Stimulated activated CD8-positive, alpha-beta memory T cell treated with anti-CD3 and anti-CD28 coated beads, Interleukin-4, amount 100 ng/mL, for 24 hours (primary cell): ENCODE measurements at places on chromosomes 16 and 17.

DNA sequence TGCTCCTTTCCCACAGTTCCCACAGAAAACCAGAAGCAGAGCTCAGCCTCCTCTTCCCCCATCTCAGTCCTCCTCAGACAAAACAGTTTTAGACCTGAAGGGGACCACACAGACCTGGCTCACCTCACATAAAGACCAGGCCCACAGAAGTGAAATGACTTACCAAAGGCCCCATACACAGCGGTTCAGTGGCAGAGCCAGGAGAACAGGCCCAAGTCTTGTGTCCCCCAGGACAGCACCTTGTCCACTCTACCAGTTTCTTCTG, 5.3 kb downstream of the UBTF start:
- no peak for DNase-seq

DNA sequence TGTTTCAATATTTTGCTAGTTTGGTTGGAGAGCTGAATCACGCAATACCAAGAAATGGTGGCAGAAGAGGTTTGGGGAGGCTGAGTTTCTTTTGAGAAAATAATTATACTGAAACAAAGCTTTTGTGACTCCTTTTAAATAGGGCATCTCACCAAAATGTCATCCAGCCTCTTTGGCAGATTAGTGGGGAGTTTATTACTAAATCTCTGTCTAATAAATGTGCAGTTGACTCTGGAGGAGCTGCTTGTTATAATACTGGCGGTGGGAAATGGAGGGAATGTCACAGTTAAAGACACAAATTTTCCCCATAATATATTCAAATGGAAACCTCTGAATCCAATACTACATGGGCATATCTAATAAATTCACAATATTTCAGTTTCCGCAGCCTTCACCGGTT, 44.7 kb downstream of the SNX11 start:
- DNase-seq, result no peak

- DNase-seq, result peak; percentile 29
Measured at GRCh38 chr17:42097691-42098631, at the start of gene ZNF385C. ZNF385C (minus strand) TSS chr17:42098473; CDS start chr17:42063056, 35,417 bp downstream.

GRCh38 chr17:31843070-31843745, 15.8 kb downstream of the COPRS start:
- DNase-seq, result no peak

DNA sequence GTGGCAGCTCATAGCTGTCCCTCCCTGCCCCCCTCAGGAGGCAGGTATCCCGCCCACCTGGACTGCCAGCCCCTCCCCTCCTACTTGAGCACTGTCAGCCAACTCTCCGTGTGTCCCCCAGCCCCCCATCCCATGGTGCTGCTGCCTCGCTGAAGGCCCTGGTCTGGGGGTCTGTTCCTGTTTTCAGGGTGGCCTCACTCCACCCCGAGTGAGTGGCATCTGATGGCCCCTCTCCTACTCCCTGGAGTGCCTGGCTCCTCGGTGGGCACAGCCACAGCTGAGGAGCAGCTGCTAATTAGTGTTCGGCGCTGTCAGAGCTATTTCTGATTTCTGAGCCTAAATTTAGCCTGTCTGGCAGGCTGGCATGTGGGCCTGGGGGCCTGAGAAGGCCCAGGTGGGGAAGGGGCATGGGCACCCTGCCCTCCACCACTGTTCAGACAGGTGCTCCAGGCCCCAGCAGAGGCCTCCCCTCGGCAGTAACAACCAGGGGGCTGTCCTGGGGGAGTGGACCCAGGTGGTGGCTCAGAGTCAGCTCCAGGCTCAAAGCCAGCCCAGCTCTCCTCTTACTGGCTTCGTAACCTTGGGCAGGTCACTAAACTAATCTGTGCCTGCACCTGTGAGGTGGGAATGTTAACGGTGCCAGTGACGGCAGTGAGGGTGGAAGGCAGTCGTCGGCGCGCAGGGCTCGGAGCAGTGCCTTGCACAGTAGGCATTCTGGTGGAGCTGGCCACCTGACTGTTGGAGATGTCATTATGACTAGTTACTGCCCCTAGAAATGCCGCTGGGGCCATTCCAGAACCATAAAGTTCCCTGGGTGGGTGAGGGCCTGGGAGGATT, 6.5 kb downstream of the FMNL1 start:
- DNase-seq, result peak; percentile 19

DNA sequence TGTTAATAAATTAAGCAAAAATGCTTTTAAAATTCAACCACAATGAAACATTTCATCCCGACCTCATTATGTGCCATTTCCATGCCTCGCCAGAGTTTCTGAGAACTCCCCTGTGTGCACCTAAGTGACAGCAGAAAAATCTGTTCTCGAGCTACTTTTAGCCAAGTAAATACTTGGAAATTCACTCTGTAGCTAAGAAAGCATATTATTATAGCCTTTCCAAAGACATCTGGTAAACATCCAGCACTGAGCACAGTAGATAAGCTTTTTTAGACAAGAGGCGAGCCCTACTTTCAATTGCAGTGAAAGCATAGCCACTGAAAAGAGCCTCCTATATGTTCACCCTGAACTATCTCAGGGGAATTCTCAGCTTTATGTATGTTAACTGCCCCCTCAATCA, 242.8 kb upstream of the PSMD7 start:
- no peak for DNase-seq

DNA sequence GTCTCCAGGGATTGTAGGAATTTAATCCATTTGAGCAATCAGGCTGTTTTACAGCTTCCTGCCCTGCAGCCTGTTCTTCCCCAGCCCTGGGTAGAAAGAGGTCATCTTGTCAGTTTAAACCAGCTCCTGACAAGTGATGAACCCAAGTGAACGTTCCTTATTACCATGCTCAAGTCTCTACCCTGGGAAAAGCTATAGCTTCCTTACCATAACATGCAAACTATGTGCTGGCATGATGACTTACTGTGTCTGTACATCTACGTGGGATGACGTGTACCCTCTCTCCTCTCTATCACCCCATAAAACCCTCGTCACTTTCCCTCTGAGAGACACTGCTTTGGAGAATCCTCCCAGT, 452.2 kb downstream of the XYLT1 start:
- no peak for DNase-seq

- DNase-seq, result no peak
Measured at GRCh38 chr17:42681976-42682721, at the start of gene CNTNAP1. CNTNAP1 (plus strand) TSS chr17:42682531; CDS start chr17:42682830, 299 bp downstream.

DNA sequence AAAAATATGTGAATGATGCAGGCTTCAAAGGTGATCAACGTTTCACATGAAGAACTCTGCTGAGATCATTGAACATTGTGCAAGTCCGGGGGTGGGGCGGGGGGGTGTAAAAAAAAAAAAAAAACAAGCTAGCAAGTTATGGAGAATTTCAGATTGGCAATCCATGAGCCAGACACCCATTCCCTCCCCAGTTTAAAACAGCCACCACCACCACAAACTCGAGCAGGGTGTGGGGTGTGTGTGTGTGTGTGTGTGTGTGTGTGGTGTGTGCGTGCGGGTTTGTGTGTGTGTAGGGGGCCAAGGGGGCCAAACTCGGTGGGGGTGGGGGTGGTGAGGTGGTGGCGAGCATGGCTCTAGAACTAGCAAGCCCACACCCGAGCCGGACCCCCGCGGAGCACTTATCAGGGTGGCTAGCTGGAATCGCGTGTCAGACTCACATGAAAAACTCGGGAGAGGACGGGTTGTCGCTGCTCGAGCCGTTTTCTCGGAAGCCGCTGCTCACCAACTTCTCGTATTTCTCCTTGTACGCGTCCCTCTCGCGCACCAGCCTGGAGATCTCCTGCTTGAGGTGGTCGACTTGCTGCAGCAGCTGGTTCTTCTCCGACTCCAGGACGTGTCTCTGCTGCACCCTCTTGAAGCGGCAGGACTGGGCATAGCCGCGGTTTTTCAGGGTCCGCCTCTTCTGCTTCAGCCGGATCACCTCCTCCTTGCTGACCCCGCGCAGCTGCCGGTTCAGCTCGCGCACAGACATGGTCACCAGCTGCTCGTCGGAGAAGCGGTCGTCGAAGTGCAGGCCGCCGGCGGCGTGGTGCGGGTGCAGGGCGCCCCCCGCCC, 2.0 kb downstream of the MAF start:
- DNase-seq, result no peak

GRCh38 chr17:48247603-48248002, 140.0 kb downstream of the SNX11 start:
- DNase-seq, result no peak

DNA sequence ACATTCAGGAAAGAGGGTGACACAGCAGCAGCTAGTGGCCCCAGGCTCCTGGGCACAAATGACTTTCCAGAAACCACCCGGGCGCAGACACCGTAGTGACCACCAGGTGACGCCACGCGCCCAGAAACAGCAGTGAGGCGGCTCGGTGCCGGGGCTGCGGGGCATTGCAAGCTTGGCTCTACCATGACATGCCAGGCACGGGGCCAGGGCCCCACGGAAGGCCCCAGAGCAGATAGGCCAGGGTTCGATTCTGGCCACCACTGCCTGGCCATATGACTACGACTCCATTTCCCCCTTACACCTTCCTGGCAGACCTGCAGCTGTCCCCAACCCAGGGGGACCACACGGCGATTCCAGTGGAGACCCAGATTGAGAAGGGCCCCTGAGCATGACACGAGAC, 6.7 kb downstream of the RHBDF1 start:
- peak; percentile 78 for DNase-seq

DNA sequence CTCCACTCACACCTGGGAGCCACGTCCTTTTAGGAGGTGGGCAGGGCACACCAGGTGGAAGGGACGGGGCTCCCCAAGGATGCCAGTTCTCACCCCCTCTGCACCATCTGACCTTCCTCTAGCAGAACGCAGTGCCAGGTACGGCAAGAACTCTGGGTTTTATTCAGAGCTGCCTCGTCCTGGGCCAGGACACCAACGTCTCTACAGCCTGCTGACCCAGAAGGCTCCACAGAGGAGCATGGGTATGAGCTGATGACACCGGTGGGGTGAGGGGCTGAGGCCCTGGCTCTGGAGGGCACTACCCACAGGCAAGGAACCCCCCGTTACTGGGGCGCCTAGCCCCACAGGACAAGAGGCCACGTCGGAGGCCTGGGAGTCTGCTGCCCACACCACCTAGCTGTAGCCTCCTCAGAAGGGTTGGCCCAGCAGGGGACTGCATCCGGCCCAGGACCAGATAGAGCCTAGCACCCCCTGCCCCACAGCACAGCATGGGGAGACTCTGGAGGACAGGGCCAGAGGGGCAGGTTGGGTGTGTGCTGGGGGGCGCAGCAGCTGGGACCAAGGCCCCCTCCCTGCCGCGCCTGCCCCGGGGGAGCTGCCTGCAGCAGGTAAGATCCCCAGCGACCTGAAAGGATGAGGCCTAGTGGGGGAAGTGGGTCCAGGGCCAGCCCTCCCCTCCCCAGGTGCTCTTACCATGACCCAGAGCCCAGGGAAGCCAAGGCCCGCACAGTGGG, 13.9 kb downstream of the BCAR1 start:
- no peak for DNase-seq

DNA sequence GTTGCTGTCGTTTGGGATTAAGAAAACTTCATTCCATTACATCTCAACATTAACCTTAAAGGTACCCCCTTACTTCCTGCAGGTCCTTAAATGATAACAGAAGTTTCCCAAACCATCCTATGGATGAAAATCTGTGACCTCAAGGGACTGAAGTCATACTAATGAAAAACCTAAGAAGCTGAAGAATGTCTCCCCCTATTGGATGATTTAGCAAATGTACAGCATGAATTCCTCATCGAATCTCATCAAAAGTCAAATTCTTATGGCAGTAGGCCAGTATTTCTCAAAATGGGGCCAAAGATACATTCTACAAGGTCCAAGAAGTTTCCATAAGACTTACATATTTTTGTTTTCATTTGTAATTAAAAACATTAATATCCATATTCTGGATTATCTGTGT, 13.5 kb downstream of the SCO1 start:
- DNase-seq, result no peak

DNA sequence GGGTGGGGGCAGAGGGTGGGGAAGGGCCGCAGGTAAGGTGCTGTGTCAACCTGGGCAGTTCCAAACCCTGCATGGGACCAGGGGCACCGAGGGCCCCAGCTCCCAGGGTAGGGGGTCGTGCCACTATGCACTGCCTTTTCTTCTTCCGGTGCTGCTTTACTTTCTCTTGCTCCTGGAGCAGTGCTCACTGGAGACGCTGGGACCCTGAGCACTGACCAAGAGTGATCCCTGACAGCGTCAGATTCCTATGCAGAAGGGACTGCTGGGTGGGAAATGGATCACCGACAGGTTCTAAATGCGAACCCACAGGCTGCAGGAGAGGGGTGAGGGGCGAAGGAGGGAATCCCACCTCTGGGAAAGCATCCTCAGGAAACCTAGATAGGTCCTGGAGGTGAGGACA, 470.1 kb downstream of the SOX9 start:
- no peak for DNase-seq

- DNase-seq, result no peak
Measured at GRCh38 chr17:76353004-76353598, 615 bp downstream of the PRPSAP1 start.
